Stimulated activated CD4-positive, alpha-beta T cell treated with anti-CD3 and anti-CD28 coated beads, Interleukin-2, amount 100 ng/mL, for 4 hours (primary cell): ENCODE measurements at places on chromosomes 11 and 22.

GRCh38 chr11:9461760-9462134, 935 bp downstream of the ZNF143 start:
- no peak for DNase-seq

GRCh38 chr11:92775003-92775676, 194.3 kb upstream of the MTNR1B start:
- DNase-seq: no peak

DNA sequence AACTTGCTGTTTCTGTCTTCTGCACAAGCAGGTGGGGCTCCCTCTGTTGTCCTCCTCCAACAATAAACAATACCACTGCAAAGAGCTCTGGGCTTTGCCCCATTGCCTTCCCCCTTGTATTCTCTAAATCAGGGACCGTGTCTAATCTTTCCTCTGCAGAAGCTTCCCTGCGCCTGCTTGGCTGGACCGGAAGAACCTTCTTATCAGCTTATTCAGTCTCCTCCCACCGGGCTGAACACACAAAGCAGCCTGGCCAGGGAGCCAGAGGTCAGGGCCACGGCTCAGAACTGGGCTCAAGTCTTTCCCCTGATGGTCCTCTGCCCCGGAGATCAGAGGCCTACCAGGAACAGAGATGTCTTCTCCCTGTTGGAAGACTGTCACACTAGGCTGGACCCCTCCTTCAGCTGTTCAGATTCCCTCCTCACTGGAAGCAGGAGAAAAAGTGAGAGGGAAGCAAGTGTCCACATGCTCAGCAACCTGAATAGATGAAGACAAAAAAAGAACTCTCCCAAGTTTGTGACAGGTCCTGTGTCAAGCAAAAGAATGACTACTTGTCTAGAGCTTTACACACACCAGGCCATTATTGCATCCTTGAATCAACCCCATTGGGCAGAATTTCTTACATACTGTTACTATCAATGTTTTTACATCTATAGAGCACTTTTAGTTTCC, 63.7 kb downstream of the RAB30 start:
- no peak for DNase-seq

DNA sequence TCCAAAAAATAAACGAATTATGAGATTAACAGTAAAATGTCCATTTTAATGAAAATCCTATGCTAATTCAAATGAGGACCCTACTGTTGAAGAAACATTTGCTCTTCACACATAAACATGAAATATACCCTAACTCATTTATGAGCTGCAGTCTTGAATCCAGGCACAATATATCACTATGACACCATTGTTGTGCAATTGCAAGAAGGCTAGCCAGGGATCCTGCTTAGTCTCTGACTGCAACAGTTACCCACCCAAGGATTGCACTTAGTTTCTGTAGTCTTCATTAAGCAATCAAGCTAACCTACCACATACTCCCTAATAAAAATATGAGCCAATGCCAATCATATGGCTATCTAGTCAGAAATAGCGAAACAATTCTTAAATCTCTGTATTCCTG, 981.0 kb upstream of the FAT3 start:
- no peak for DNase-seq

GRCh38 chr22:35008213-35008612, 57.7 kb upstream of the ISX start:
- DNase-seq: no peak

- DNase-seq: no peak
Measured at GRCh38 chr11:32913445-32913844, 20.8 kb downstream of the QSER1 start.

- DNase-seq: no peak
Measured at GRCh38 chr11:76231121-76231738, 24.9 kb upstream of the WNT11 start.

DNA sequence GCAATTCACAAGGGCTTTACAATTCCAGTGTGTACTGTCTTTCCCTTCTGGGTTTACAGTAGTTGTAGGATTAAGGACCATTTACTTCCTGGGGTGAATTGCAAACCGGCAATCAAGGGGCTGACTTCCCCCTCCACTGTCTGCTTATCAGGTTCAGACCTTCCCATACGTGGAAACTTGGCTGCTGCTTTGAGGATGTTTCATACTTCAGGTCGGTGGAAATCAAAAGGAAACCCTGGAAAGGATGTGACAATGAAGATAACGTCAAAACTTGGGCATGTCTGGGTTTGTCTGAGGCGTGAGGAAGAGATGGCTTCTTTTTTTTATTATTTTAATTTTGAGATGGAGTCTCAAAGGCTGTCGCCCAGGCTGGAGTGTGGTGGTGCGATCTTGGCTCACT, 2.1 kb upstream of the RTCB start:
- DNase-seq: no peak
